H54 (cell line): ENCODE measurements at places on chromosomes 11 and 22.

DNA sequence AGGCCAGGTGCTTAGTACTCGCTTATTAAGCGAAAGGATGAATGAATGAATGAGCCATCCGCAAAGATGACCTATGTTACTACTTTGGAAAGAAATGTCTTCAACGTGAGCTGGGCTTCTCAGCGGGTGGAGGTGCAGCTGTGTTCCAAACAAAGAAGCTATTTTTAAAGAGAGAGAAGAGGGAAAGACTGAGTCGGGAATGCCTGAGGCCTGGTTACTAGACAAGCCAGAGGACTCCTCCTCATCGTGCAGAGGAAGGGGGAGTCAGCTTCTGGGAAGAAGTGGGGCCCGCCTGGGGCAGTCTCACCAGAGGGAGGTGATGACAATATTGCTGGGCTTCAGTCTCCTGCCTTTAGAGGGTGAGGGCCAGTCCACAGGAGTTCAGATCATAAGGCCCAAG lies 30.4 kb upstream of the CD5 start:
- no peak for DNase-seq

DNA sequence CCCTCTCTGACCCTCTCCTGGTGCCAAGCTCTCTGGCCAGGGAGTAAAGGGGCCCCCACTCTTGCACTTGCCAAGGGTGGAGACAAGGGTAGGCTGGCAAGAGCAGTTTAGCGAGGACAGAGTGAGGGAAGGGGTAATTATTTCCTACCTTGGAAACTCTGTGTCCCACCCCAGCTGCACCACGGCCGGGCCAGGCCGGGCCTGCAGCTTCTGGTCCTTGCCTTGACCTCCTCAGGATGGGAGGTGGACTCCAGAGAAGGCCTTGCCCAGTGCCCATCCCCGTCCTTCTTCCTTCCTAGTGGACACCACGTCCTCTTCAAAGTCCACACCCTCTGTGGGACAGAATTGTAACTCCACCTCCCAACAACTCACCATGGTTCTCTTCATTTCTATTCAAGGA lies 18.4 kb upstream of the OSBPL5 start:
- no peak for DNase-seq

DNA sequence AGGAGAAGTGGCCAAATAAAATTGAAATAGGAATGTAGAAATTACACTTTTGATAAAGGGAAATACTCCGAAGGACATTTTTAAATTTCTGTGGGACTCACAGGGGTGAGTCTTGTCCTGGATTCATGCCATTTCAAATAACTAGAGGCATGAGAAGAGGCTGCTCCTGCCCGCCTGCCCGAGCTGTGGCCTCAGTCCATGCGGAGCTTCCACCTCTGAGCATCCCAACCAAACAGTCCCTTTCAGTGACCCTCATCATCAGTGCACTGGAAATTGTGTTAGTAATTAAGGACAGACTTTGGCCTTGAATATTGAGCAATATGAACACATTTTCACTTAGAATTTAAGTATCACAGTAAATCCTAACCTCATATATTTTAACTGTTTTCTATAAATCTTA lies 25.6 kb downstream of the GRIA4 start:
- no peak for DNase-seq

DNA sequence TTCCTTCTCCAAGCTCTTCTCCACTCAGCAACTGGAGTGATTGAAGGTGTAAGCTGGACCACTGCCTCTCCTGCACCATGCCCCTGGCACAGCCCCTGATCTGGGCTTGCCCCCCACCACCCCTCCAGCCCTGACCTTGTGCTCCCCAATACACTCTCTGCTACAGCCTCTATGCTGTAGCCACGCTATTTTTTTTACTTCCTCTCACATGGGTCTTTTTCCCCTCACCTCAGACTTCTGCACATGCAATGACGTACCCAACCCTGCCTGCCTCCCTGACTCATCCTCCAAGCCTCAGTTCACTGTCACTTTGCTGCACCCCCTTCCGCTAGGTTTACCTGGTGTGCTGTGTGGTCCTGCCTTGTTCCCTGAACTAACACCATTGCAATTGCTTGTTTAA lies 9.0 kb downstream of the CSNK2A3 start:
- DNase-seq, result no peak

DNA sequence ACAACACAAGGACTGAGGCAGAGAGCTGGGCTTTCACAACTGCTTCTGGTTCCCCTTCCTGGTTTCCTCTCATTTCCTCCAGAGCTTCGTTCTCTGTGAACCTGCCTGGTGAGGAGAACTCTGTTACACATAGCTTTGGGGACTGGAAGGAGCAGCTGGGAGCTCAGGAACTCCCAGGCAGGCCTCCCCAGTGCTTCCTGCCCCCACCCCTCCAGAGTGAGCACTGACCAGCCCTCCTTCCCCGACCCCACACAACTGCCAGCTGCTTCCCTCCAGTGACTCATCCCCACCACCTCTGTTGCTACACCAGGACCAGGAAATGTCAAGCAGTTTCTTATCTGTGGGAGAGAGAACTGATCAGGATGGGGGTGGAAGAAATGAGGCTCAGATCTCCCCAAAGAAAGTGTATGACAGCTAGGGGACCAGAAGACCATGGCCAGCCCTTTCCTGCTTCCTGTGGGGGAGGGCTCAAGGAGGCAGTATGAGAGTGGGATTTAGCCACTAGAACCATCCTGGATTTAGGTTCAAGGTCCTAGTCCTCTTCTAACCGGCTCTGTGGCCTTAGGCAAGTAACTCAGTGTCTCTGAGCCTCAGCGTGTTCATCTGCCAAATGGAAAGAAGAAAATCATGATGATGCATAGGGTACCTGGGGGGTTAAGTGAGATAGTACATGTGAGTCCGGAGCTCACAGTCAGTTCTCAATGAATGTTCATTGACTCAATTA lies 4.5 kb upstream of the TP53I11 start:
- peak; percentile 64 for DNase-seq

- DNase-seq, result no peak
Observed at GRCh38 chr22:32880893-32881596, 79.5 kb downstream of the TIMP3 start.

GRCh38 chr11:20161230-20161918 lies 1.1 kb upstream of the DBX1 start:
- DNase-seq, result no peak

DNA sequence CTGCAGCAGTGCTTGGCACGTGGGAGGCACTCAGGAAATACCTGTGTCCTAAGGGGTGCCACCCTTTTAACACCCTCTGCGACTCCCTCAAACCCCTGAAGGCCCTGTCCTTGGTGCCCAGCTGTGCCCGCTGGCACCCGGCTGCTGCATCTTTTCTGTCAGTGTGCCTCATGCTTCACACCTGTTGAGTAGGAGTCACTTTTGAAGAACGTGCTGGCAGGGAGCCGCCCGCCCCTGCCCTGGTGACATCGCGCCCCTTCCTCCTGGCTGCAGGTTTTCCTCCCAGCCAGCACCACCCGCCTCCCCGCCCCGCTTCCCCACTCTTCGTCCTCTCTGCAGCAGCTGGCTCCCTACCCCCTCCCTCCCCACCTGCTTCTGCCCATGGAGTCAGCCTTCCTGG lies 17.8 kb downstream of the FRMD8 start:
- no peak for DNase-seq

GRCh38 chr22:40397396-40397795 lies 27.0 kb downstream of the SGSM3 start:
- no peak for DNase-seq

GRCh38 chr11:101509922-101510321 lies 73.9 kb downstream of the TRPC6 start:
- DNase-seq, result no peak

DNA sequence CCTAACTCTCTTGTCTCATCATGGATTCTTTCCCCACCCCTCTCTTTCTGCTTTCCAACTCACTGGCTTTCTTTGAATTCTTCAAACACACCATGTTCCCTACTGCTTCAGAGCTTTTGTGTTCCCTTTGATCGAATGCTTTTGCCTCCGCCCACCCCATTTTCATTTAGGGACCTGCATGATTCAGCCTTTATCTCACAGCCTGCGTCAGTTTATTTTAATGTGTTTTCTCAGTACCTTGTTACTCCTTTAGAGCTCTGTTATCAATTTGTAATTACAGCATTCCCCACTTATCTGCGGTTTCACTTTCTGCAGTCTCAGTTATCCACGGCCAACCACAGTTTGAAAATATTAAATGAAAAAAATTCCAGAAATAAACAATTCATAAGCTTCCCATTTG lies 451.3 kb downstream of the METTL15 start:
- no peak for DNase-seq

- DNase-seq, result no peak
Observed at GRCh38 chr11:59754494-59754858, 700 bp upstream of the STX3 start.

- DNase-seq, result no peak
Observed at GRCh38 chr22:32248276-32248675, 6.9 kb downstream of the SLC5A4 start.

DNA sequence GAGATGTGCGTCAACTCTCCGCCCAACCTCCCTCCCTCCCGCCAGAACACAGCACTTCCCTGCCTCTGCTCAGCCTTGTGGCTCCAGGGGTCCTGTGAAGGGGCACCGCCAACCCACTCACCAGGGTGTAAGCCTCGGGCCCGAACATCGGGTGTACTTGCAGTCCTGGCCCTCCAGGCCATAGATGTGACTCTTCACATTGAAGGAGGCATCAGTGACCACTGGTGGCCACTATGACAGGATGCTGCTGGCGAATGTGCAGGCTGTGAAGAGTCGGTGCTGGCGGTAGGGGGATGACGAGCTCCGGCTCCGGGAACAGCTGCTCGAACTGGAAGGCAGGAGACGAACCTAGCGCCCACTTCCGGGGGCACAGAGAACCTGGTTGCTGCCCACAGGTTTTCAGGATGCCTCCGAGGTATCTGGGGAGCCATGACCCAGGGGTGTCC lies 97.4 kb downstream of the MED15 start:
- DNase-seq, result no peak

- no peak for DNase-seq
Observed at GRCh38 chr11:19577391-19577975, 135.2 kb upstream of the NAV2 start.

GRCh38 chr11:15446315-15446714 lies 331.6 kb downstream of the INSC start:
- DNase-seq, result no peak

DNA sequence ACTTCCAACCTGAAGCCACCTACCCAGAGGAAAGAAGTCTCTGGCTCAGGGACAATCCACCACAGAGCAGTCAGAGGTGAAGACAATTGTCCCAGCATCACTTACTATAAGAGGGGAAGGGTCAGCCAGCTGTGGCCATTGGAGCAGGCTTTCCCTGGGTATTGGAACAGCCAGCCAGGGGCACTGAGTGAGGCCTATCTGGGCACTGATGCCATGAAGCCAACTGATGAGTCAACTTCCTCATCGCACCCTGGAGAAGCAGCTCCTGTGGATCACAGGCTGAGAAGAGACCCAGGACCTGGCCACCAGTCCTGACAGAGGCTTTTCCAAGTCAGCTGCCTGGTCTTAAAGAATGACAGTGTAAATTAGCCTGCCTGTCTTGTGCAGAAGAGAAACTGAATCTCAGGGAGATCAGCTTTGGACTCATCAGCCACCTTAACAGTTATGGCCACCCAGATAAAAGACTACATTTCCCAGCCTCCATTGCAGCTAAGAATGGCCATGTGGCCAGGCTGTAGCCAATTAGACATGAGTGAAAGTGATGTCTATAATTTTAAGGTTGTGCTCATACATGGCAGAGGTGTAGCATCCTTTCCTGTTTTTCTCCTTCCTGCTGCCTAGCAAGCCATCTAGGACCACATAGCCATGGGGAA lies 19.0 kb downstream of the CHST1 start:
- peak; percentile 74 for DNase-seq

DNA sequence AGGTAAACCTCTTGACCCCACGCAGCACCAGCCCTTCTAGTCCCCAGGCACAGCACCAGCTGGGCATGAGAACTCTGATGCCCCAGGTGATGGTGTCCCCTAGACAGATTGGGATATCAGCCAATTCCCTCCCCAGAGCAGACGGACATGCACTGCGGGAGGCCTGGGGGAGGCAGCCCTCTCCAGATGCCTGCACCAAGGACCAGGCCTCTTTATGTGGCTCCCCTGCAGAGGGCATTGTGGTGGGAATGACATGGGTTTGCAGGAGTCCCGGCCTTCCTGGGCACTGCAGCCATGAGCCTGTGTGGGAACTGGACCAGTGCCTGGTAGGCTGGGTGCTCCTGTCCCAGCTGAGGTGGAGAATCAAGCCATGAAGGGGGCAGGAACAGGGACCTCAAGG lies 25.9 kb downstream of the PPM1F start:
- DNase-seq, result no peak

GRCh38 chr11:84476581-84476980 lies 1150.6 kb downstream of the DLG2 start:
- DNase-seq, result no peak

- no peak for DNase-seq
Observed at GRCh38 chr11:78993802-78994430, 419.3 kb upstream of the NARS2 start.

DNA sequence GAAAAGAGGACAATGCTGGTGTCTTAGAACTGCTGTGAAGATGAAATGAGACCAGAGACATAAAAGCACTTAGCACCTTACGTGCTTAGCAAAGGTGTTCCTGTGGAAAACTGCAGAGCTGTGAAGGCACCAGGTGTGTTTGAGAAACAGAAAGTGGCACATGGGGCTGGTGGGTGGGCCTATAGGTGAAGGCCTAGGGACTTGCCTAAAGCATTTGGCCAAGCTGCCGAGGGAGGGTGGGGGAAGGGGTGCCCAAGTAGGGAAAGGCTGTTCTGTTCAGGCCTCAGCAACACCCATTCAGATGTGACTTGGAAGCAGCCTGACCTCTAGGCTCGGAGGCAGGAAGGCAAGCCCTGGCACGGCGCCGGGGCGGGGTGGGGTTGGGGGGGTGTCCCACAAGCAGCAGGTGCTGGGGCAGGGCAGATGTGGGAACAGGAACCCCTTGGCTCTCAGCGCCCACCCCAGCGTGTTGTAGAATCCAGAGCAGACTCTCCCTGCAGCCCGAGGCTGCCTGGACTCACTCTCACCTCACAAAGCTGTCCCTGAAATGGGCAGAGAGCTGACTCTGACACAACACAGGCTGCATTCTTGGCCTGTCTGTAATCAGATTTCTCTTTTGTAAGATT lies 366.7 kb upstream of the NARS2 start:
- DNase-seq, result no peak

- DNase-seq, result no peak
Observed at GRCh38 chr11:45994371-45995341, 72.2 kb downstream of the LARGE2 start.

DNA sequence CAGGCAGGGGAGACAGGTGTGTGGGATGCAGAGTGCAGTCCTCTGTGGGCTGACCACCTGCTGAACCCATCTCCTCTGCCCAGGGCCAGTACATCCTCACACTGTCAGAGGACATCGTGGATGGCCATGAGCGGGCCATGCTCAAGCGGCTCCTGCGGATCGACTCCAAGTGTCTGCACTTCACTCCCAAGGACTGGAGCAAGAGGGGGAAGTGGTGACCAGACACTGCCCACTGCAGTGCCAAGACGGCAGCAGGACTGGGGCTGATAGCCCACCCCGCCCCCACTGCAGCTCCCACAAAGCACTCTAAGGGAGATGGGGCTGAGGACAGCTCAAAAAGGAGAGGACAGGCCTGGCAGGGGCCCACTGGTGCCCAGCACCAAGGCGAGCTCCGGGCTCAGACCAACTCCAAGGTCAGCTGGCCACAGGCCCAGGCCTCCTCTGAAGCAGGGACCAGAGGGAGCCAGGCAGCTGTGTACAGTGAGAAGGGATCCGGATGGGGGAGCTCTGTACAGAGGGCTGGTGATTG lies 1.6 kb downstream of the RNASEH2C start:
- no peak for DNase-seq

GRCh38 chr11:129974237-129974636 lies 28.4 kb downstream of the PRDM10 start:
- no peak for DNase-seq
